ENCODE measurements at places on chromosomes 2 and 18.

GRCh38 chr2:6916224-6916623, 988 bp upstream of the RNF144A start:
- DNase-seq: no peak

DNA sequence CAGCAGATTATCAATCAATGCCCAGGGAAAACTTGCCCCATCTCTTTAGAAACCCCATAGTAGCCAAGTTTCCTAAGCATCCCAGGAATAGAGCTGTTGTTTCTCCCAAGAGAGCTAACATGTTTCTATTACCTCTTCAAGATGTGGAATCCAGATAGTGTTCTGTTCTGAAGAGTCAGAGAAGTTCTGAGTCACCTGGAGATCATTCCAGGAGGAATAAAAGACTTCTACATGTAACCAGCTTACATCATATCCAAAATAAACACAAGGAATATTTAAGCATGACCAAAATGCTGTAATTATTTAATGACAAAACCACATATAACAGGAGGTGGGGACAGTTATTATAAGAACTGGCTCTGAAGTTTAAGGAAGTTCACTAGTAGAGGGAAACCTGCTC, 51.0 kb upstream of the GORASP2 start:
- no peak for DNase-seq

GRCh38 chr2:110866466-110866865, 134.1 kb downstream of the ACOXL start:
- no peak for DNase-seq

DNA sequence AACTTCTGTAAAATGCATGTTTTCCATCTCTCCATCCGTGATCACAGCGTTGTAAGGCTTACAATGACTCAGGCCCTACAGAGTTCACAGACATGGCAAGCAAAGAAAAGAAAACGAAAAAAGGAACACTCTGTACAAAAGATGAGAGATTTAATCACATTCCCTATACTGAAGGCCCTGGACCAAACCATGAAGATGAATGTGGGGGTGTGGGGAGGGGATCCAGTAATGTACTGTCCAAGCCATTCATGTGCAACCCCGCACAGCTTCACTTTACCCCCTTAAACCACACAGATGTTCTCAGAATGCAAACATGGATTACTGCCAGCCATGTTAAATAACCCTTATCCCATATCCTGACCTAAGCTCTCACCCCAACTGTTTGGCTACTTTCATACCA, 391.1 kb downstream of the NCKAP5 start:
- DNase-seq: no peak

DNA sequence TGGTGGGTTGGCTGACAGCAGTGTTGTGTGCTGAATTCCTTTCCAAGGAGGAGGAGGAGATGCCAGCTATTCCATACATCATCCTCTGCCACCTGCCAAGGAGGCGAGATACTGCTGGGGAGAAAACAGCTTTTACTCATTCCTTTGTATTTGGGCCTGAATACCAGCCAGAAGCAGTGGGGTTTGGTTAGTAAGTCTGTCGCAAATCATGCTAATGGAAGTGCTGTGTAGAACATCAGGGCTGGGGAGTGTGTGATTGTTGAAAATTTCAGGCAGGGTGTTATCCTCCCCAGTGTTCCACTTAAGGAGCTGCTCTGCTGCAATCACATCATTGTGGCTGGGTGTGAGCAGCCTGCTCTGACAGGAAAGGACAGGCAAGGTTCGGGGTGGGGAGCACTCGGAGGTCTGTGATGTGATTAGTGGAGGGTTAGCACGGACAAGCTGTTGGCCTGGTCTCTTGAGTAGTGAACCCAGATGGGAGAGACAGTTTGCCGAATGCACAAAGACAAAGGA, 128.2 kb upstream of the DLX2 start:
- no peak for DNase-seq

- no peak for DNase-seq
Measured at GRCh38 chr2:135786823-135787222, 45.2 kb downstream of the UBXN4 start.

- no peak for DNase-seq
Measured at GRCh38 chr18:45381282-45381681, 234.0 kb upstream of the SLC14A2 start.

GRCh38 chr18:51617572-51618260, 420.2 kb upstream of the MEX3C start:
- no peak for DNase-seq

GRCh38 chr18:8912348-8913326, 189.9 kb upstream of the NDUFV2 start:
- no peak for DNase-seq

GRCh38 chr2:202098291-202098690, 25.2 kb downstream of the KIAA2012 start:
- no peak for DNase-seq

DNA sequence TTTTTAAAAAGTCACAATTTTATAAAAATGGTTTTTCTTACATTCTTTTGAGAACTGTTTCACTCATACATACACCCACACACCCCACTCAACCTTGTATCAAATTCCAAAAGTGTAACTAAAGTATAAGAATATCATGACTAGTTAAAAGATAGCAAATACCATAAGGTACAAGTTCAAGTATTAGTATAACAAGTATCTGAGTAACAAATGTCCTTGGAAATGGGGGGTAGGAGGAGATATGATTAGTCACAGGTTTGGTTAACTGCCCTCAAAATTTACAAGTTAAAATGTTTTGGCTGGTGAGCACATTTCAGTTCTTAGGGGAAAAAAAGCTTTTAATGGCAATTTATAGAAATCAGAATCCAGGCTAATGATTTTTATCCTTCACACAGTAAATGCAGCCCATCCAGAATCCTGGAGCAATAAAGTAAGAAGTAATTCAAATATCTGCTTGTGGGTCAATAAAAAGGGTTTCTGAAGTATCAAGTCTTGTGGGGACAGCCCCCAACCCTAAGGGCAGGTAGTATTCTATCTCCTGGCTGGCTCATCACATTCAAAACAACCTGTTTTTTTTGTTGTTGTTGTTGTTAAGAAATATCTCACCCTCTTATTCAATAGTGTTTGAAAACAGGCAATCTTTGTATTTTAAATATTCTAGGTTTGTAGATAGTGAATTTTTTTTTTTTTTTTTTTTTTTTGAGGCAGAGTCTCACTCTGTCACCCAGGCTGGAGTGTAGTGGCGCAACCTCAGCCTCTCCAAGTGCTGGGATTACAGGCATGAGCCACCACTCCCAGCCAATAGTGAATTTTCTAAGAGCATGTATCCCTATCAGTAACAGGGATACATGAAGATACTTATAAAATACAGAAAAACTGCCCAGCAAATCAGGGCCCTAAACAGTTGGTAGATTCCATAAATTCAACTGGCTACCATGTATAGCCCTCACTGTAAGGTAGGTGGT, 14.5 kb downstream of the IAH1 start:
- DNase-seq: no peak

DNA sequence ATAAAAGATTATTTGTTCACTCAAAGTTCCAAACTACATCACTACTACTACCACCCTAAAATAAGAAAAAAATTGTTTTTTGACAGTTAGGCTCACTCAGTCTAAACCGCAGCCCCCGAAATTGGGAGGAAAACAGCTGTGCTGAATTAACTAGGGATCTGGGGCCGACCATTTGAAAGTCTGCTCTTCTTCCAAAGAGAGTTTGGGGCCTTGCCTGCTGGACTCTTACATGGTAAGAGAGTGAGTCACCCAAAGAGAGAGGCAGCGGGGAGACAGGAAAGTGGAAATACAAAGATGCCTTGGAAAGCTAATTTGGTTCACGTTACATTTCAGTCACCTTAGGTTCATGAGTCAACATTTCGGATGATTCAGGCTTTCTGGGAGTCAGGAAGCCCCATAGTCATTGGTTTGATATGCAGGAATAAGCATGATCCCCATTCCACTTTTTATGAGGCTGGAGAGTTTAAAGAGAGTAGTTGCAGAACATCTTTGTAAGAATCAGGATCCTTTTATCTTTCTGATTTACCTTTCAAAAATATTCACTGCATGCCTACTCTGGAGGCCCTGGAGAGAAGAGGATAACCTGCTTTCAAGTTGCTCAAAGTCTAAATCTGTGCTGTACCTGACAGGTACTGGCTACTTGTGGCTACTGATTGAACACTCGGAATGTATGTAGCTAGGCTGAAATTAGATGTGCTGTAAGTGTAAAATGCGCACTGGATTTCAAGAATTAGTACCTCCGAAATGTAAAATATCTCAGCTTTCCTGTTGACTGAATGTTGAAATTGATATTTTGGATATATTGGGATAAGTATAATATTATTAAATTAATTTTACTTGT, 995 bp upstream of the RTN4 start:
- no peak for DNase-seq

GRCh38 chr2:48779019-48779716, 23.6 kb upstream of the LHCGR start:
- no peak for DNase-seq

DNA sequence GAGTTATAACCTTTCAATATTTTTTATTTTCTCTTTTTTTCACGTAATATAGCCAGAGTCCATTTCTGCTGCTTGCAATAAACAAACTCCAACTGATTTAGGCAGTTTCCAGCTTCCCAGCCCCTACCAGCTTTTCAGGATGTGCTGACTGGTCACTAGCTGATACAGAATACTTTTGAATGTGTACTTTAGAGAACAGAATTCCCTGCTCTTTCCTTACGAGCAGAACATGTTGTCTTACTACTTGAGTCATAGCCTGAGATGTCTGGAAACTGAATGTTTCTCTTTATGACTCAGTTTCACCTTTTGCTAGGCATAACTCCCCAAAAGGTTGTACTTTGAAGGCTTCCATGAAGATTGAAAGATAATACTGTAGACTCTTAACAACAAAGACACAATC, 44.5 kb upstream of the KCNE4 start:
- DNase-seq: no peak

- DNase-seq: no peak
Measured at GRCh38 chr2:83630351-83630750, 828.7 kb downstream of the SUCLG1 start.

DNA sequence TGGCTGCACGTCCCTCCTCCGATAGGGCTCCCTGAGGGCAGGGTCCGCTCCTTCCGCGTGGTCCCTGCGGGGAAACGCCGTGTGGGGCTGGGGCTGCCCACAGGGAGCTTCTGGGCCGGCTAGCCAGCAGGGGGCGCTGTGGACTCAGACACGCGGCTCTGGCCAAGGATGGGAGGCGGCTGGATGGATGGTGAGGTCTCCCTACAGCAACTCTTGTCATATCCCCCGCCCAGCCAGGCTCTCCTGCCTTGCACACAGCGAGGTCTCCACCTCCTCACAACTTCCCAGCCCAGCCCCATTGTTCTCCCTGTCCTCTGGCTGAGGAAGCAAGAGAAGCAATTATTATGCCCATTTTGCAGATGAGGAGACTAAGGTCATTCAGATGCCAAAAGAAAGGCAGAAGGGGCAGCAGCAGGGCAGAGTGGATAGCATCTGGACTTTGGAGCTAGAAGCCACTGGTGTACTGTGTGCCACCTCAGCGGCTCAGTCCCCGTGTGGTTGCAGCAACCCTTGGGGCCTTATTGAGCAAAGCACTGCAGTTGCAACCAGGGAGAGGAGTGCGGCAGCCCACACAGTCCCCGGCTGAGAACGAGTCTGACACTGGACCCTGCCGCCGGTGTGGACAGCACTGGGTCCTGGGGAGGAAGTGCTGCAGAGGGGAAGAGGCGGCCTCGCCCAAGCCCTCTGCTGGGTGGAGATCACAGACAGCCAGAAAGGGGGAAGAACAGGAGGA, 99.0 kb downstream of the ZFP36L2 start:
- no peak for DNase-seq

GRCh38 chr2:198595721-198596120, 791.3 kb downstream of the PLCL1 start:
- no peak for DNase-seq

DNA sequence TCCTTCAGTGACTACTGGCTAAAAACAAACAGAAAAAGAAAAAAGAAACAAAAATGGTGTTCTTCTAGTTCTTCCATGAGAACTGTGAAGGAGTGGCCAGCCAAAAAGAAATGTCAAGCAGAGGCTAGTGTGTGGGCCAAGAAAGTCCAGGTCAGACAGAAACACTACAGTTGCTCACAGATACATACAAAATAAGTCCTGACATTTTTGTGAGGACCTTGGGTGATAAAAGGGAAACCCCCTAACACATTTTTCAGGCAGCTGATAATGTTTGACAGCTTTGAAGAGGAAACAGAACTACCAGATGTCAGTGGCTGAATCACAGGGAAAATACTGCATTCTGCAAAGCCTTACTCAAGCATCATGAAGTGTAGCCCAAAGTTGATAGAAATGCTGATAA, 28.1 kb downstream of the ARHGAP25 start:
- no peak for DNase-seq

- DNase-seq: no peak
Measured at GRCh38 chr2:138979131-138979785, 199.1 kb upstream of the NXPH2 start.

DNA sequence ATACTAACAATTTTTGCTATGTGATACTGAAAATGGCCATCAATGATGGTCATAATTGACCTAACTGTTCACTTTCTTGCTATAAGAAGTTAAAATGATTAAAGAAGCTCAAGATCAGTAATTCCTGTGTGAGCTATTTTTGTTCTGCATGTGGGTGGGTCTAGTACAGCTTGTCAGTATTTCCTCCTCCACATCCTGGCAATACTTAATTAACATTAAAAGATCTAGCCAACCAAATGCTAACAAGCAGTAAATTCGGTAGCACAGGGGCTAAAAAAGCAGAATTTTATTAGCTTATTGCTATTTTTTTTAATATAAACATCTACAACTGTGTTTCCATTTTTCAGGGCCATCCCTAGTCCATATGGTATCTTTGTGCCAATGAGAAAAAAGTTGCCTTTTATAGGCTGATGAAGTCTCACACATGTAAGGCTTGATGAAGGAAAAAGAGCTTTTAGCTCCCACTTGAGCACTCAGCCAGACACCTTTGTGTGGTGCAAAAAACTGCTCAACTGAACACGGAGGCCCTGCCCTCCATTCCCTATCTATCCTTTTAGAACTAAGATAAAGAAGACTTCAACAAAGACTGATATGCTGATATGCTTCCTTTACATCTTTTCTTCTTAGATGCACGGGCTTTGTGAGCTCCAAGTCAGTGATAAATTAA, 4.9 kb upstream of the PNO1 start:
- no peak for DNase-seq

DNA sequence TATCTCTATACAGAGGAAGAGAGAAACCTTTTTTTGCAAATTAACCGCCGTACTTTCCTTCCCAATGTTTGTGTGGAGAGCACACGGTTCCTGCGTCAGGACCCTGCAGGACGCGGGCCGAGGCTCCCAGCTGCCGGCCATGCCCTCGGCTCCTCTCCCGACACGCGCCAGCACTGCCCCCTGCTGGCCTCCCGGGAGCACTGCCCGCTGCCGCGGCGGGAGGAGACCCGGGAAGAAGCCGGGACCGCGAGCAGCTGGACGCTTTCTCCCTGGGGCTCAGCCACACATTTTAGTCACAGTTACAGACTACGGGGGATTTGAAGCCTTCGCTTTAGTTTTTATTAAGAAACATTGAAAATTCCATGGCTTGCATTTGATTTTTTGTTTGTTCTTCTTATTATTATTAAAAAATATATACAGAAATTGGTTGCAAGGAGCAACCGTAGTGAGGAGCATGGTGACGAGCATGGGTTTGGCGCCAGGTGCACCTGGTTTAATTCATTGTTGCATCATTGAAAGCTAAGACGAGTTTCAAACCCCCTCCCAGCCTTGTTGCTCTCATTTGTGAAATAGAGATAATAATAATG, 401.2 kb downstream of the GALR1 start:
- DNase-seq: no peak

Data from NCI-H2081 treated with DMSO at 0.1 percent for 48 hours (cell line).